ENCODE measurements at places on chromosomes 6 and 20.

DNA sequence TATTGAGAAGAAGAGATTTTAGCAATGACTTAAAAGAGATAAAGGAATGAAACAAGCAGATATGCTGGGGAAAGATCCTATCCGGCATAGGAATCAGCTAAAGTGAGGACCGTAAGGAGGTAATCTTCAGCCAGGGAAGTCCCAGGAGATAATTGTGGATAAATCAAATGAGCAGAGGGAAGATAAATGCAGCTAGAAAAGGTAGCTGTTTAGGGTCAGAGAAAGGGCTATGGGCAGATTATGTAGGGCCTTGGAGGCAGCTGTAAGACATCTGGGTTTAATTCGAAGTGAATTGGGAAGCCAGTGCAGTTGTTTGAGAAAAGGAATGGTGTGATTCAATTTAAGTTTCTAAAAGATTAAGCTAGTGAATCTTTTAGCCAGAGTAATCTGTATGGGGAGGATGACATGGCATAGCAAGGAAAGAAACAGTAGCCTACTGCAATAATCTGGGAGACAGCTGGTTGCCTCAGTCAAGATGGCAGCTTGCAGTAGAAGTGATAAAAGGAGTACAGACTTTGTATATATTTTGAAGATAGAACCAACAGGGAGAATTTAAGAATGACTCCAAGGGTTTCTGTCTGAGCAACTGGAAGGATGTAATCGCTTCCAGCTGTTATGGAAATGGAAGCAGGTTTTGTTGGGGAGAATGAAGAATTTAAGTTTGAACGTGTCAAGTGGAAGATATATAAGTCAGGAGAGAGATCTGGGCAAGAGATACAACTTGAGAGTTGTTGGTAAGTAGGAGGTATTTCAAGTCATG is 552.3 kb upstream of the FLRT3 start:
- no peak for DNase-seq

GRCh38 chr6:129130106-129130505 is 247.2 kb downstream of the LAMA2 start:
- DNase-seq, result no peak

GRCh38 chr20:18553746-18554145 is 13.5 kb upstream of the SMIM26 start:
- DNase-seq, result no peak

DNA sequence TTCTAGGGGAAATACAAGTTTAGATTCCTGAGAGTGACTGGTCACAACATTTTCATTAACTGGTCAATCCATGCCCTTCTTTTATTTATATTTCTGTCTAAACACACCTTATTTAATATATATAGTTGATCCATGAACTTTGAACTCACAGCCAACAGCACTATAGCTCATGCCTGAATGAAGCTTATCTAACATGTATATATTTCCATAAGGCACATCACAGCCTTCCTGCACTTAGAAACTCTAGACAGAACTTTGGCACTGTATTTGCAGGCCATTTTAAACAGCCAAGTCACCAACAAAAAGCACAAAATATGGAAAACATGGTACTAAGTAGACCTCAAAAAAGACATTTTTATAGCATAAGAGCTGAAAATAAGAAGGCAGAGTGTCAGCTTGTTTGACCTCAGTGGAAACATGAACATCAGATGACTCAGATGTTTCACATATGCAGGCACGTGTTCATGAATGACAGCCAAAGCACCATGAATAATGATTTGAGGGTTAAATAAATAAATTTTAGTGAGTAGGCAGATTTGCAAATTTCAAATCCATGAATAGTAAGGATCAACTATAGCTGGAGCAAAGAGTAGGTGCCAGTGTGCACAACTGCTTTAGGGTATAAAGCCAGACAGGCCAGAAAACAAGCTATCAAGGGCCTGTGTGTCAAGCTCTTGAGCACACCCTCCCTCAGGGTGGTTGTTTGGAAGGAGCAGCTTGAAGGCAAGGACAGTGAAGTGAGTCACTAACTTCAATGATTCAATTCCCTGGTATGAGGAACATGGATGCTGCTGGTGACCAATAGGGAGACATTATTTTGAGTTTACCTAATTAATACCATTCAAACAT is 88.9 kb upstream of the NT5E start:
- DNase-seq, result no peak

DNA sequence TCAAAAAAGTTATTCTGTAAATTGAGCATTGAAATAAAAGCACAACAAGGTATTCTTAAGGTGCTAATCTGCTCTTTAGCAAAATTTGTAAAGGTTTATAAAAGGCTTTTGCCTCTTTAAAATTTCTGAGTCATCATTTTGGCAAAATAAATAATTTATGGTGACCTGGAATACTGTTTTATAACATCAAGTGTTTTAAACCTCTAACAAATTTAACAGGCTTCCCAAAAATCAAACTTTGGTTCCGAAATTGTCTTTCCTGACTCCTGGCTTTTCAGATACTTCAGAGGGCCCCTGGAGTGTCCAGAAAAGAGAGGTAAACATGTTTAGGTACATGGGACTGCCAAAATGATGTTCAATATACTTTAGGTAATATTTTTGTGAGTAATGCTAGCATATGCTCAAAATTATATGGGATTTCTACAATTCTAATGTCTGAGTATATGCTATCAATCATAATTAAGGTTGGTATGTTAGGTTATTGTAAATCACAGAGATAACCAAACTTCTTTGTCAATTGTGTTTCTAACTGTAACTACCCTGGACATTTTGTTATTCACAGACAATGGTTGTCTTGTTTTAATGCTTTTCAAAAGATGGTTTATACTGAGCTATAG is 160.3 kb upstream of the OLIG3 start:
- no peak for DNase-seq

DNA sequence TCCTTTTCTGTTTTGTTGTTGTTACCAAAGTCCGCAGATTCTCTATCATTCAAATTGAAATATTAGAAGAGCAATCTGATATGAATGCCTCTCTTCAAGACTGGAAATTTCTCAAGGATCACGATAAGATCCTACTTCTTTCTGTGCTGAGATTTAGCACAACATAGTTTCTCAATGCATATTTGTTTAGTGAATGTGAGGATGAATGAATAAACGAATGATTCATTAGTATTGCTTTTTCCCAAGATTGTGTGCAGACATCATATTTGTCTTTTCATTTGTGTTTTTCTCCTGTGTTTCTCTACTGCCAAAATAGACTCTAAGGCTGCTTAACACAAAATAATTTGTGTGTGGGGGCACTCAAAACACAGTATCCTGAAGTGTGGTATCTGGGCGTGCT is 862.7 kb upstream of the MAP3K7 start:
- no peak for DNase-seq

DNA sequence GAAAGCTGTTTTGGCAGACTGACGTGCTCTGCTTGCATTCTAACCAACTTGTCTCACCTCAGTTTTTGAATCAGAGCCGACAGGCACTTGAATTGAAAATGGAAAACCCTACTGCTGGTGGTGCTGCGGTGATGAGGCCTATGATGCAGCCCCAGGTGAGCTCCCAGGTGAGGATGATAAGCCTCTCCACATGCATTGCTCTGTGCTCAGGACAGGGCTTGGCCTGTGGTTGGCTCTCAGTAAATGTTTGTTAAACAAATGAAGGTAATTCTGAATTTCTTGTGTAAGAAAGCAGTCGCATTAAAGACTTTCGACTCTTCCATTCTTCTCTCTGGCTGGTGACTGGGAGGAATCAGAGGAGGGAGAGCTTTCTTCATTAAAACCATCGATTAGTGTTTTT is 136.3 kb downstream of the SULF2 start:
- DNase-seq, result no peak

- no peak for DNase-seq
Measured at GRCh38 chr6:136160250-136160649, 89.9 kb downstream of the MTFR2 start.

DNA sequence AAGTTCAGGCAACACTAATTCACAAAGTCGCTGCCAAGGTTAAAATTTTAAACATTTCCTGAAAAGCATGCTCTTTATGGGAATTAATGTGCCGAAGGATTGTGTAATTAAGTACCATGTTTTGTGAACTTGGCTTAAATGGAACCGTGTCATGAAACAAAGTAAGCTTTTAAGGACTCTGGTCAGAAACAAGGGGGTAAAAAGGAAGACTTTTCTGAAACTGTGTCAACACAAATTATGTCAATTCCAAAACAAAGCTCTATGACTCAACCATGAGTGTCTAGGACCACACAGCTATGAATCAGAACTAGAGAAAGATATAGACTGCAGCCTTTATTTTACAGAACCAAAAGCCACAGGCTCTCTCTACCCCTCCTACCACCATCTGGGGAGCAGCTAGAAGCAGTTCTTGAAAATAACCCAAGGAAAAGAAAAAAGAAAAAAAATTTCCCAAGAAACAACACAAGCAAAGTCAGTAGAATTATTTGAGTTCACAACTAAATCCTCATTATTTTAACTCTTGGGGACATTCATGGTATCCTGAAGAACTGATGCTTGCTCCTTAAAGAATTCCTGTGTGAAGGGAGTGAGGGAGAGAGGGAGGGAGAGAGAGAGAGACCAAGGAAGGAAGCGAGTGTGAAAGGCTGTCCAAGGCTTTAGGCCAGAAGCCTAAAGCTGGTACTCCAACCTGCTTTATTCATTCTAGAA is 81.9 kb downstream of the ZMYND8 start:
- DNase-seq, result no peak

- DNase-seq, result no peak
Measured at GRCh38 chr6:36666826-36667591, 11.5 kb upstream of the CDKN1A start.

DNA sequence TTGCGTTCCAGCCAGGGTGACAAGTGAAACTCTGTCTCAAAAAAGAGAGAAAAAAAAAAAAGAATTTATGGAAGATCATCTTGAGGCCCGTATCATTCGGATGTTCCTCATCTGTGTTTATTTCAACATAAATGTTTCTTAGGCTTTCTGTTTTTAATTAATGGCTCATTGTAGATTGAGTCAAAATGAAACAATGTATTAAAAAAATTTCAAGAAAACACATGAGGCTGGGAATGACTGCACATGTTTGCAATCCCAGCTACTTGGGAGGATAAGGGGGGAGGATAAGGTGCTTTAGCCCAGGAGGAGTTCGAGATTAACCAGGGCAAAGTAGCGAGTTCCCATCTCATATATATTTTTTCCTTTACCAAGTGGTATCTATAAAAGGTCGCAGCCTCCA is 47.3 kb downstream of the ITCH start:
- DNase-seq, result no peak

- no peak for DNase-seq
Measured at GRCh38 chr6:22112461-22112860, 184.4 kb downstream of the PRL start.

- no peak for DNase-seq
Measured at GRCh38 chr6:84521511-84521910, 242.9 kb downstream of the TBX18 start.

DNA sequence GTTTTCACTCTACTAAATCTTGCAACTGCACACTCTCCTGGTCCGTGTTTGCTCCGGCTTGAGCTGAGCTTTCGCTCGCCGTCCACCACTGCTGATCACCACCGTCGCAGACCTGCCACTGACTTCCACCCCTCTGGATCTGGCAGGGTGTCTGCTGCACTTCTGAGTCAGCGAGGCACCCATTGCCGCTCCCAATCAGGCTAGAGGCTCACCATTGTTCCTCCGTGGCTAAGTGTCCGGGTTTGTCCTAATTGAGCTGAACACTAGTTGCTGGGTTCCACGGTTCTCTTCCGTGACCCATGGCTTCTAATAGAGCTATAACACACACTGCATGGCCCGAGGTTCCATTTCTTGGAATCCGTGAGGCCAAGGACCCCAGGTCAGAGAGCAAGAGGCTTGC is 98.6 kb upstream of the GPR6 start:
- DNase-seq, result no peak

- no peak for DNase-seq
Measured at GRCh38 chr6:33289784-33290315, 449 bp downstream of the PFDN6 start.

DNA sequence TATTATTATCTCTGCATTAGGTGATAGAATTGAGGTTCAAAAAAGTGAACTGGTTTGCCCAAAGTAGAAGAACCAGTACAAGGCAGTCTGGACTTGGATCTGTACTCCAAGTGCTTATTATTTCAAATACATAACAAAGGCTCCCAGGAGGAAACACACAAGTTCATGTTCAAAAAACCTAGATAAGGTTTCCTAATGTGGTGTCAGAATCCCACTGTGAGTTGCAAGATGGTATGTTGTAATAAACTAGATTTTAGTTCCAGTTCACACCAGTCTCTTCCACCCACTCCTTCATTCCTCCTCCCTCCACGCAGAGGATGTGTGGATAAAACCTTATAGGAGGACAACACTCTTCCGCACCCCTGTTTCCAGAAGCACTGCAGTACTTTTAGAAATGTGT is 42.8 kb downstream of the KIAA0319 start:
- no peak for DNase-seq

- no peak for DNase-seq
Measured at GRCh38 chr20:41085606-41086005, 51.7 kb upstream of the PLCG1 start.

- no peak for DNase-seq
Measured at GRCh38 chr6:13038315-13038714, 290.0 kb downstream of the TBC1D7 start.

GRCh38 chr20:14295238-14295637 is 42.2 kb downstream of the FLRT3 start:
- no peak for DNase-seq

DNA sequence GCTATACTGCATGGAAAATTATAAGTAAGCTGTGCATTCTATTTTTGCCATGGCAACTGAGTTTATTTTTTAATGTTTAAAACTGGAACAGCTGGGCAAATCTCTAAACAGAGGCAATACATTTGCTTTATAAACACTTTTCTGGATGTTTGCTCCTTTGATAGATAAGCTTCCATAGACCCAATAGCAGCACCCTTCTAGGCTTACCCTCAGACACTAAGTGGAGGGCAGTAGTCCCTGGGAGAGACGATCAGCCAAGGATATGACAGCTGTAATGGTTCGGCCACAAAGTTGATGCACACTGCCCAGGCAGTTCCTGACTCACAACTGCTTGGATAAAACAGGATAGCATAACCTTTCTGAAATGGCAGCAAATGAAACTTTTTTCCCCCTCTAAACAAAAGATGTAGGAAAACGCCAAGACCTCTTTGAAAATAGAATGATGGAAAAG is 8.5 kb upstream of the MRPS10 start:
- no peak for DNase-seq

DNA sequence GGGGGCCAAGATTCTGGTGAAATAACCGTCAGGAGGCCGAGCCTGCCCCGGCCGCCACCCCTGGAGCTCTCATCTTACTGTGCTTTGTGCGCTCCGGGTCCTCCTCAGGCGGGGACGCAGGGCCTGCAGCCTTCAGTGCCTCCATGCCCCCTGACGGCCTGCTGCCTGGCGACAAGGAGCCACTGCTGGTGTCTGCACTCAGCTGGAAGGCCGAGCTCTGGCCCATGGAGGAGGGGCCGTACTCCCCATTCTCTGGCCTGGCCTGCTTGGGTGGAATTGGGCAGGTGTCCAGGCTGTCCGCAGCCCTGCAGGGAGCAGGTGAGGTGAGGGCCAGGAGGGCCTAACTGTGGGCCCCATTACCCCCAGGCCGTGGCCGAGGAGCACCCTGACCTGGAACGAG is 5.3 kb downstream of the ZNF512B start:
- no peak for DNase-seq

- no peak for DNase-seq
Measured at GRCh38 chr20:9551808-9552550, 37.6 kb downstream of the LAMP5 start.

- DNase-seq, result no peak
Measured at GRCh38 chr6:148620579-148621298, 126.1 kb upstream of the UST start.
